ENCODE measurements at places on chromosomes 12 and 14.

GRCh38 chr14:96268431-96269358, 12.7 kb downstream of the BDKRB1 start:
- no peak for DNase-seq

GRCh38 chr12:103102225-103102744, 144.8 kb downstream of the ASCL1 start:
- peak; percentile 72 for DNase-seq

GRCh38 chr12:132056951-132057350, 87.2 kb downstream of the DDX51 start:
- no peak for DNase-seq

DNA sequence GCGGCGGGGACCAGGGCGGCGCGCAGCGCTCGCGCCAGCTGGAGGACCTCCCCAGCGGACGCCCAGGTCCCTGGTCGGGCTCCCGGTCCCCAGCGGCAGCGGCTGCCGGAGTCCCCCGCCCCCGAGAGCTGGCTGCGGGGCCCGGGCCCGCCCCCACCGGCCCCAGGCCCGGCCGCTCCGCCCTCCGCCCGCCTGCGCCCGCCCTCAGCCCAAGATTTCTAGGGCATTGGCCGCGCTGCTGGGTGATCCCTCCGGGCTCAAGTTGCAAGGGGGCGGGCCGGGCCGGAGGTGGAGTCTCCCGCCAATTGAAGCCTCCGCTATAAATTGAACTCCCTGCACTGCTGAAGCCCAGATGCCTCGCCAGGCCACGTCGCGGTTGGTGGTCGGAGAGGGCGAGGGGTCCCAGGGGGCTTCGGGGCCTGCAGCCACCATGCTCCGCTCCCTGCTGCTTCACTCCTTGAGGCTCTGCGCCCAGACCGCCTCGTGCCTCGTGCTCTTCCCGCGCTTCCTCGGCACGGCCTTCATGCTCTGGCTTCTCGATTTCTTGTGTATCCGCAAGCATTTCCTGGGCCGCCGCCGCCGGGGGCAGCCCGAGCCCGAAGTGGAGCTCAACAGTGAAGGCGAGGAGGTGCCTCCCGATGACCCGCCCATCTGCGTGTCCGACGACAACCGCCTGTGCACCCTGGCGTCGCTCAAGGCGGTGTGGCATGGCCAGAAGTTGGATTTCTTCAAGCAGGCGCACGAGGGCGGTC, at the start of gene DIO3:
Gene DIO3, plus strand, starts transcription at position 351 of the 752 bp plus-strand sequence.
- DNase-seq = no peak

DNA sequence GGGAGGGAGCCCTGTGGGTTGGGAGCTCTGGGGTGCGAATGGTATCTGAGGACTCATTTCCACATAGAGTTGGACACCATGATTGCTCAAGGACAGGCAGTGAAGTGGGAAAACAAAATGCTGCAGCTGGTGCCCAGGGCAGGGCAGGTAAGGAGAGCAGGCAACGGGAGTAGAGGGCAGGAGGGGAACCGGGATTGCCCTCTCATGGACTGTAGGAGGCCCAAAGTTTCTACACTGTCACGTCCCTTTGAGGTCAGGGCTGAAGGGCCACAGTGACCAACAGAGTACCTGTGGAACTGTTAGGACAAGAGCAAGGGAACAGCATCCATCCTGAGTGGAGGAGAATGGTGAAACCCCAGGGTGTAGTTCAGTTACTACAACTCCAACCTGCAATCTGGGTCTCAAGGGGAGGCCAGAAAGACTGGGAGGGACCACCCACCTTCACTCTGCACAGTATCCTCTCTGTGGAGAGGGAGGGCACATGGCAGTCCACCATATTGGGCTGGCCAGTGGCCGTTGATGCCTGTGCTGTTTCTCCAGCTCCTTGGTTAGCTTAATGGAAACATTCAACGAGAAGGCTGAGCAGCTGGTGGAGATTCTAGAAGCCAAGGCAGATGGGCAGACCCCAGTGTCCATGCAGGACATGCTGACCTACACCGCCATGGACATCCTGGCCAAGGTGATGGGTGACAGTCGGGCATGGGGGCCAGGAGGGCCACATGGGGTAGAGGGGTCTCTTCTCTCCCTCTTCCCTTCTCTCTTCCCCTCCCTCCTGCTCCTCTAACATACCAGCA, 22.2 kb downstream of the CYP46A1 start:
- DNase-seq = no peak

DNA sequence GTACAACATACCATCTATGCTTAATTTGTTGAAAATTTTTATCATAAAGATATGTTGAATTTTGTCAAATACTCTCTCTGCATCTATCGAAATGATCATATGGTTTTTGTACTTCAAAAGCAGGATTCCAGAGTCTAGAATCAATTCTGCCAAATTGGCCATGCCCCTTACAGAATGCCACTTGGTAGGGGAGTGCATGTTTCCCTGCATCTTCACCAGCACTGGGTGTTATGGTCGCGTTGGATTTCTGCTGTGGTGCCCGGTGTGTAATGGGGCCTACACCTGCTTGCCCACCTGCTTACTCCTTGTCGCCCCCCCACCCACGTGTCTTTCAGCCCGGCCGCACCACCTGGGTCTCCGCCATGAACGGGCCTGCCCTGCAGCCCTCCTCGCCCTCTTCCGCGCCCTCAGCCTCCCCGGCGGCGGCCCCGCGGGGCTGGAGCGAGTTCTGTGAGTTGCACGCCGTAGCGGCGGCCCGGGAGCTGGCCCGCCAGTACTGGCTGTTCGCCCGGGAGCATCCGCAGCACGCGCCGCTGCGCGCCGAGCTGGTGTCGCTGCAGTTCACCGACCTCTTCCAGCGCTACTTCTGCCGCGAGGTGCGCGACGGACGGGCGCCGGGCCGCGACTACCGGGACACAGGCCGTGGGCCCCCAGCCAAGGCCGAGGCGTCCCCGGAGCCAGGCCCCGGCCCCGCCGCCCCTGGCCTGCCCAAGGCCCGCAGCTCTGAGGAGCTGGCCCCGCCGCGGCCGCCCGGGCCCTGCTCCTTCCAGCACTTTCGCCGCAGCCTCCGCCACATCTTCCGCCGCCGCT, 12.3 kb downstream of the SH2B3 start:
- DNase-seq = no peak

DNA sequence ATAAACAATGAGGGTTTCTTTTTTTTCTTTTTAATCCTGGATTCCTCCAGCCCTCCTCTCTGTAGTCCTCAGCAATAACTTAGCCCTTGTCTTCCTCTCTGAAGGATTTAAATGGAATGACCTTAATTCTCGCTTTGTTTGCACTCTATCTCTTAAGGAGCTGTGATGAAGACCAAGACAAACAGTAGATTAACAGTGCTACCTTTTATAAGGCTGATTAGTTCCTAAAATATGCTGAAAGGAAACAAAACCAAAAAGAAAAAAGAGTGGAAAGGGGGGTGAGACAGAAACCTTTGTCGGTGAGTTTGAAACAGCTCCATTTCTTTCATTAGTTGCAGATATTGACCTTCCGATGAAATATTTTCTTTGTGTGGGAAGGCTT, 38.7 kb upstream of the PTCSC3 start:
- no peak for DNase-seq

GRCh38 chr14:100838493-100839314, 12.8 kb downstream of the MEG3 start:
- DNase-seq = no peak

- no peak for DNase-seq
Observed at GRCh38 chr12:16563504-16563903, 42.5 kb downstream of the LMO3 start.

DNA sequence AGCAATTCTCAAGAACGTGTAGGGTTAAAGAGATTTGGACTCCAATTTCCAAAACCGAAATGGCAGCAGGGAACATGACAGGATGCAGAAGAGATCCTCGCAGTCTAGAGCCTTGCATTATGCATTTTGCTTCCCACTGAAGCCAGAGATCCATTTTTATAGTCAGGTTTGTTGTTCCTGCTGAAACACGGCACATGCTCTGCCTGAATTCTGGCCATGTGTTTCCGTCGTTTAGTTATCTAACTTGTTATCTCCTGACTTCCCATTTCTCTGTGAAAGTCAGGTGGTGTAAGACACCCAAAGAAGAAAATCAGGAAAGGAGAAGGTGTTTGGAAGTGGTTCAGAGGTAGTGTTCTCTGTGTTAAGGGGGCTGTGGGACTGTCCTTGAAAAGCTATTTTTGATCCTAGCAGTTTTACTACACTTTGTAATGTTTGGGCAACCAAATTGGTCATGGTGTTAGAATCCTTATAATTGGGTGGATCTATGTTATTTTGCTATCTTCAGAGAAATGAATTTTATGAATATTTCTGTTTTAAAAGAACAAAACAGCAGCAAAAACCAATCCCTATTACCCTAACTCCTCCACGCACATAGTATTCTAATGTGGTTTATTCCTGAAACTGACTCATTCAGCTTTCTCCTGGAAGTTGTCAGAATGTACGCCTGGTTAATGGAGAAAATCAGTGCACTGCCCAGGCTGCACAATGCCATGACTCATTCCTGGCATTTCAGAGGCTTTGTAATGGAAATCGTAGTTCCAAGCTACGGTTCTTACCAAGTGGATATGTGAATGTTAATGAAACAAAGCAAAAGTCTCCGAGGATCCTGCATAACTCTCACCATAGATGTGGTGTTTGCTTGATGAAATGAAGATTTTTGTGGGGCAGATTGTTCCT, 110.1 kb downstream of the SAMD4A start:
- no peak for DNase-seq

GRCh38 chr12:106051853-106052531, 86.8 kb downstream of the NUAK1 start:
- no peak for DNase-seq

DNA sequence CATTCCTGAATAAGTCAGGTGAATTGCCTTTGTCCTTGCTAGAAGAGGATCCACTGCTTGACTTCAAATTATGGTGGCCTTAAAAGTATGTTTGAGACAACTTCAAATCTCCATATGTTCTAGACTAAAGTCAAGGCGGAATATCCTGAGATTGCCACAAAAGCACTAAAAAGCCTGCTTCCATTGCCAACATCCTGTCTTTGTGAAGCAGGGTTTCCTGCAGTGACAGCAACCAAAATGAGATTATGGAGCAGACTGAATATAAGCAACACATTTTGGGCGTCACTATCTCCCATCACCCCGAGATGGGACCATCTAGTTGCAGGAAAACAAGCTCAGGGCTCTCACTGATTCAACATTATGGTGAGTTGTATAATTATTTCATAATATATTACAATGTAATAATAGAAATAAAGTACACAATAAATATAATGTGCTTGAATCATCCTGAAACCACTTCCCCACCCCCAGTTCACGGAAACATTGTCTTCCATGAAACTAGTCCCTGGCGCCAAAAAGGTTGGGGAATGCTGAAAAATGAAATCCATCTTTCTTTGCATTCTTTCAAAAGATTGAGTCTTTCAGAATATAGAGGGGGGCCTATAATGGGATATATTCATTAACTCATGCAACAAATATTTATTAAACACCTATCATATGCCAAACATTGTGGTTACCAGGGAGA, 143.7 kb downstream of the GPHN start:
- DNase-seq = no peak

DNA sequence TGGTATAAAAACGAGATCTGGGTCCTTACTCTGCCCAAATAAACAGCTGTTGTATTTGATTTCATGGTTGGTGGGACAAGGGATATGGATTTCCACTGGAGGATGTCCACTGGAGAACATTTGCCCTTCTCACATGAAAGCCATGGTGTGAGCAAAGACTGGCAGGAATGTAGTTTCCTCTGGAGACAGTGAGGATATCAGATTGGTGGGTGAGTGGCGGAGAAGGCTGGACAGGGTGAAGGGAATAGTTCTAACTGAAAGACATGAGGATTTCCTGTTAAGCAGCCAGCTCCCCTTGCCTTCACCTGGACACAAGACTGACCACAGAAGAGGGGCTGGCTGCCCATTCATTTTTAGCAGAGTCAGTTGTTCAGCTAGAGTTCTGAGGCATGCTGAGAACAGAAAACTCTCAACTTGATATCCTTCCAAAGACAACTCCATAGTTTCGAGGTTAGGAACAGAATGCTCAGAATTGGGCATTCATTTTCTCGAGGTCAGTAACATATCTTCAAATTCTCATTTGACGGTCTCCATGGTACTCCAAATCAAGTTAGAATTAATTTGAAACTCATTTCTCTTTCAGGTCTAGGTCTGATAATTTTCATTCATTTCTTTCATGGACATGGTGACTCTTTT, 365.7 kb downstream of the LRIG3 start:
- no peak for DNase-seq

DNA sequence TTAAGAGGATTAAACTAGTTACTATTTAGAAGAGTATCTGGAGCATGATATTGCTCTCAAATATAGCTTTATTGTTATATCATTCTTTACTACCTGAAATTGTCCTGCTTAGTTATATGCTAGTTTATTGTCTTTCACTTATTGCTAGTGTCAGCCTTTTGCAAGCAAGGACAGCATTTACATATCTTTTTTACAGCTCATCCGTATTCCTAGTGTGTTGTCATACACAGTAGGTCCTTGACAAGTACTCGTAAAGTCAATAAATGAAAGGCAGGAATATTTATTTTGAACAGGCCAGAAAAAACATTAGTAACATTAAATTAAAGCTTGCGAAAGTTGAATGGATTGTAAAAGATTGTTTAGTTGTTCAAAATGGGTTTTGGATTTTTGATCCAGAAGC, 35.0 kb downstream of the CRADD start:
- DNase-seq = no peak

DNA sequence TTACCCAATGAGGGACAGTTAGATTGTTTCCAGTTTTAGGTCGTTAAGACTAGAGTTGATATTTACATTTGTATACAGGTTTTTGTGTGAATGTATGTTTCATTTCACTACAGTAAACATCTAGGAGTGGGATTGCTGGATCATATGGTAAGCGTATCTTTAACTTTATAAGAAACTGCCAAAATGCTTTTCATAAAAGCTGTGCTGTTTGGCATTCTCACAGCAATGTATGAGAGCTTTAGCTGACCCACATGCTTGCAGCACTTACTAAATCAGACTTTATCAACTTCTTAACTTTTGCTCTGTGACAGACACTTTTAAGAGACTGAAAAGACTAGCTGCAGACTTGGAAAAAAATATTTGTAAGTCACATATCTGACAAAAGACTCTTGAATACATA, 262.5 kb upstream of the PELI2 start:
- no peak for DNase-seq

- DNase-seq = no peak
Observed at GRCh38 chr14:80770114-80770908, 171.2 kb downstream of the CEP128 start.

- DNase-seq = peak; percentile 33
Observed at GRCh38 chr12:68012712-68013111, 23.5 kb downstream of the IFNG-AS1 start.

GRCh38 chr14:76647697-76648298, 113.5 kb upstream of the VASH1 start:
- no peak for DNase-seq

GRCh38 chr14:100626614-100627013, 39.4 kb upstream of the BEGAIN start:
- DNase-seq = no peak

DNA sequence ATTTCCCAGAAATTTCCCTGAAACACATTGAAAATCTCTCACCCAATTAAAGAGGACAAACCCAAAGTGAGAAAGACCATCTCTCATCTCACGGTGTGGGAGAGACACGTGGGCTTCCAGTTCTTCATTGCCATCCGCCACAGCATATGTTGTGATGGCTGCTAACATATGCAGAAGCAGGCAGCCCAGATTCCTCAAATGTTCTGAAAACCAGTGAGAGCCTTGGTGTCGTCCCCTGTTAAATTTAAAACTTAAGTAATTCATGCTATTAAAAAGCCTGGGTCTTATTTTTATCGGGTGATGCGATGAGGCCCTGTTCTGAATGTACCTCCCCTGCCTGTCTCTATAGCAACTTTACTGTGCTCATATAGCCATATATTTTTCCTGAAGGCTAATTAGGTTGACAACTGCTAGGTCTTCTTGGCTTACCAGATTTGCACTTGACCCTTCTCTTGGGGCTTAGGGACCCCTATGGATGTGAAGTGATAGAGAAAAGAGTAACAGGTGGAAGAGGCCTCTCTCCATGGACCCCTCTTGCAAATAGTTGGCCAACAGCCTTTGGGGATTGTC, 2.8 kb upstream of the FGF6 start:
- DNase-seq = no peak
